ENCODE measurements at places on chromosomes 11 and 22.

GRCh38 chr11:46247090-46247489 lies 30.4 kb upstream of the CREB3L1 start:
- no peak for DNase-seq

GRCh38 chr11:57640068-57640800 lies 9.5 kb downstream of the YPEL4 start:
- no peak for DNase-seq

- no peak for DNase-seq
Measured at GRCh38 chr11:34308913-34309585, 48.8 kb downstream of the ABTB2 start.

- no peak for DNase-seq
Measured at GRCh38 chr11:34790620-34791019, 125.6 kb downstream of the APIP start.

GRCh38 chr11:86800960-86801272 lies 574 bp downstream of the PRSS23 start:
- no peak for DNase-seq

DNA sequence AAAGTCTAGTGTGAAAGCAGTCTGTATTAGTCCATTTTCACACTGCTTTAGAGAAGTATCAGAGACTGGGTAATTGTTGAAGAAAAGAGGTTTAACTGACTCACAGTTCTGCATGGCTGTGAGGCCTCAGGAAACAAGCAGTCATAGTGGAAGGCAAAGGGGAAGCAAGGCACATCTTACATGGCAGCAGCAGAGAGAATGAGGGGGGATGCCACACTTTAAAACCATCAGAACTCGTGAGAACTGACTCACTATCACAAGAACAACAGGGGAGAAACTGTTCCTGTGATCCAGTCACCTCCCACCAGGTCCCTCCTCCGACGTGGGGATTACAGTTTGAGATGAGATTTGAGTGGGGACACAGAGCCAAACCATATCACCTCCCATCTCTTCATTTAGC lies 13.8 kb upstream of the TUBA8 start:
- no peak for DNase-seq

- DNase-seq, result no peak
Measured at GRCh38 chr11:45752106-45752505, 52.8 kb upstream of the SLC35C1 start.

All from frontal cortex (tissue), 4 donors.